Activated naive CD4-positive, alpha-beta T cell treated with anti-CD3 and anti-CD28 coated beads, Interleukin-2, amount 50 U/mL, for 16 hours (primary cell): ENCODE measurements at places on chromosomes 12 and 14.

GRCh38 chr14:67562025-67562775 is 29.1 kb downstream of the PLEKHH1 start:
- no peak for DNase-seq

DNA sequence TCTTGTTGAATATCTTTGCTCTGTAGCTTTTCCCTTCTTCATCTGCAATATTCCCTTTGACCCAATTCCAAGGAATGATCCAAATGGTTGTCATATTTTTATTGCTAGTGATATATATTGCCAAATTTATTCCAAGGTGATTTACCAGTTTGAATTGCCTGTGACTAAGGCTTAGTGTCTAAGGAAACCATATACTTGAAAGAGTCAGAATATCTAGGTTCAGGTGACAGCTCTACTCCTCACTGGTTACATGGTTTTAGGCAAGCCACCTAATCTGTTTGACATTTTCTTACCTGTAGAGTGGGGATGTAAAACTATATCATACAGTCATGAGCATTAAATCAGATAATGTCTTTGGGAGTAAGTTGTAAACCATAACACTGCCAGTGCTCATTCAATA is 473.8 kb downstream of the NPAS3 start:
- no peak for DNase-seq

DNA sequence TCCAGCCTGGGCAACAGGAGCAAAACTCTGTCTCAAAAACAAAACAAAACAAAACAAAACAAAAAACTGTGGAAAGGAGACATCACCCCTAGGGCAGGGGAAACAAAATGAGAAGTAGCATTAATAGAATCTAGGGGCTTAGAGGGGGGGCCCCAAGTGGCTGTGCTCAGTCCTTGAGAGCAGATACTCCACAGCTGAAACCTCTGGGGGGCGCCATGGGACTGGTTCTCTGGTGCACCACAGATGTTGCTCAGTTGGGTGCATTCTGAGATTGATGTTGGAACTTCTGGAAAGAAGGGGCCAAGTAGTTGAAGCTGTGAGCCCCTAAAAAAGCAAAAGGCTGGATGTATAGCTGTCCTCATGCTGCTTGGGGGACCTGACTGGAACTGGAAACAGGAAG is 11.8 kb upstream of the SYNE2 start:
- DNase-seq = peak; percentile 53

- DNase-seq = no peak
Measured at GRCh38 chr14:77892381-77892871, 92.5 kb downstream of the ADCK1 start.

DNA sequence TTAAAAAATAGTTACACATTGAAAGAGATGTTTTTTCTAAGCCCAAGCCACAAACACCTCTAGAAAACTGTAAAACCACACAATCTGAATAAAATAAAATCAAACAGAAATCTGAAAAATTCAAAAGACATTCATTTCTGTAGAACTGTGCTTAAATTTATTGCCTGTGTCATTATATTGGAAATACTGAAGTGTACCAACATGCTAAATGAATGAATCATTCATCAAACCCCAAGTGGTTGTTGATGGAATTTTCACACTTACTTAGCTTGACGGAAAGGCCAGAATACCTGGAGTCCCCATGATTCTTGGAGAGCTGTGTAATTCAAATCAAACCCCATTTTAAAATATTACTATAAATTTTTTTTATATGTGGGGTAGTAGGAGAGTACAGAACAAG is 2.7 kb downstream of the KITLG start:
- DNase-seq = no peak

DNA sequence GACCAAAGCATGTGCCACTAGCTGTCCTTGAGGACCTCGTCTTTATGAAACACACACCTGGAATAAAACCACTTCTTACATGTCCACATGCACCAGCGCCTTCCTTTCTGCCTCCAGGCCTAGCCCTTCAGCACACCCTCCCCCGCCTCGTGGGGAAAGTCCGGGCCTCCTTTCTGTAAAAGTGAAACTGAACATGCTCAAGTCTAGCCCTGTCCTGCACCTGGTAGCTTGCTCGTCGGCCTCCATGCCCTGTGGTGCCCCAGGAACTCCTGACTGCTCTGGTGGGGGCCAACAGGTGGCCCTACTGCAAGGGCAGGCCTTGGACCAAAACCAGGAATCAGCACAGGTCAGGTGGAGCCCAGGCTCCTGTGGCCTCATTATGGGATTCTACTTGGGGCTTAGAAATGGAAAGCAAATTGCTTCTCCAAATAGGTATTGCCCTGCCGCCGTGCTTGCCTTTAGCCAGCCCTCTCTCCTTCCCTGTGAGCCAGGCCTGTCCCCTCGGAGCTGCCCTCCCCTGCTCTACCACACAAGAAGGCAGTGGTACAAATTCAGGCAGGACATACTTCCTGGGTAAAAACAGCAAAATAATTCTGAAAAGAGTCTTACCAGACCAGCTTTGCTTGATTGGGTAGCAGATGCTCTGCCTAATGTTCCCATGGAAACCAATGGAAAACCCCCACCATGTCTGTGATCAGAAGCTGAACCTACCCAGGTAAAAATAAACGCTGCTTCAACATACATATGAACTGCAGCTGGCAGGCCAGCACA is 43.5 kb downstream of the ERH start:
- peak; percentile 67 for DNase-seq

- DNase-seq = no peak
Measured at GRCh38 chr12:52231305-52232202, 1.5 kb upstream of the KRT7 start.

DNA sequence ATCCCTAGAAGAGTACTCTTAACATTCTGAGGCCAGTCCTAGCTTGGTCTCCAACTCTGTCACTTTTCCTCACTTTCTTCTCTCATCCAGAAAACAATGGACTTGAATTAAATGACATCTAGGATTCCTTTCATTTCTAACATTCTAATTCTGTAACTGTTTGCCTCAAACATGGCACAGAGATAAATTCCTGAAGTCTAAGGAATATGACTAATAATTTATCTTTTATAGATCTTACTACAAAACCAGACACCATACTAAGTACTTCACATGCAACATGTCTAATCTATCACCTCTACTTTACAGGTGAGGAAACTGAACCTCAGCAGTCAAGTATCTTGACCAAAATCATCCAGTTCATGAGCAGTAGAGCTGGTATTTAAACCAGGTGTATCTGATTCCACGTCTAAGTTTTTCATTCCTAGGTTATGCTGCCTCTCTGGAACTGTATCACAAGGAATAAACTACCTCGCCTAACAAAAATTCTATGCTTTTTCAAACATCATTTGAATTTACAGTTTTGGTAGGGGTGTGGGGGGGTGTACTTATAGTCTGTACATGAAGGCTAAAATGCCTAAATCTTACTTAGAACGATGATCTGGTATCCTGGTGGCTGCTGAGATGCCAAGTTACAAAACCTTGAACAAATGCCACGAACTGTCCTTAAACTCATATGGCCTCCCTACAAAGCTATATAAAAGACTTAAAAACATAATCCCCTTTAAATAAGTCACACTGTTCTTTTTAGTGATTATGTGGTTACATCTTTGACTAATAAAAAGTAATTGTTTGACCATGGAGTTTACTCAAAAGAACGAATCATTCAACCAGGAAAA is 41.6 kb downstream of the ATXN2 start:
- no peak for DNase-seq

- no peak for DNase-seq
Measured at GRCh38 chr14:67575684-67576083, 24.4 kb downstream of the PIGH start.
